NCI-H2081 treated with DMSO at 0.1 percent for 48 hours (cell line): ENCODE measurements at places on chromosomes 16 and 17.

DNA sequence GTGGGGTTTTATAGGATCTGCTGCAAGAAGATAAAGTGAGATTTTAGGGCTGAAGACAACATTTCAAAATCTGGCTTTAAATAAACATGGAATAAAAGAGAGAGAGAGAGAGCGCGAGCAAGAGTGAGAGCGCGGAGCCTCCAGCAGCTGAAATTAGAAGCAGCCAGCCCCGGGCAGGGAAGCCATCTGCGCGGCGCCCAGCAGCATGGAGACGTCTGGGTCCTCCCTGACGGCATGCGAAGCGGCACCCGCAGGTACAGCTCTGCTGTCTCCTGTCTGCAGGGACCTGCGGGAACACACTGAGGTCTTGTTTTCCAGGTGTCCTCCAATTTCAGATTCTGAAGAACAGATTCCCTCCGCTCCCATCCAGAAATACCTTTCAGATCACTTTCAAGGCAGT lies 7.9 kb upstream of the BAIAP2 start:
- no peak for DNase-seq

DNA sequence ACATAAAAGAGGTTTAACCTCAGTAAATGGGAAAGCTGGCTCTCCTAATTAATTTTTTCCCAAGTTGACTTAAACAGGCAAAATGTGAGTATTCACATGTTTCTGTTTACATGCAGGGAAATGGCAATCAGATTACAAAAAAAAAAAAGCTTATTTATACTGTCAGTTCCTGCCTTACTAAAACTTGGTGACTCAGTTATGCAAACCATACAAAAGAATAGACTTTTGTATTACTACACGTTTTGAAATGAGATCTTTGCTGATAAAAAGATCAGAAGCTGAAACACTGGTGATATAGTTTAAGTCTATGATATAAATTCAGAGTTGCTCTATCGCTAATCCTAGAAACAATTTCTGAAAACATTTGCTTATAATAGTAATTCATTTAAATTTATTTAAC lies 9.4 kb upstream of the KCNJ2 start:
- no peak for DNase-seq

- no peak for DNase-seq
Measured at GRCh38 chr16:85249418-85250146, 137.3 kb upstream of the CIBAR2 start.

DNA sequence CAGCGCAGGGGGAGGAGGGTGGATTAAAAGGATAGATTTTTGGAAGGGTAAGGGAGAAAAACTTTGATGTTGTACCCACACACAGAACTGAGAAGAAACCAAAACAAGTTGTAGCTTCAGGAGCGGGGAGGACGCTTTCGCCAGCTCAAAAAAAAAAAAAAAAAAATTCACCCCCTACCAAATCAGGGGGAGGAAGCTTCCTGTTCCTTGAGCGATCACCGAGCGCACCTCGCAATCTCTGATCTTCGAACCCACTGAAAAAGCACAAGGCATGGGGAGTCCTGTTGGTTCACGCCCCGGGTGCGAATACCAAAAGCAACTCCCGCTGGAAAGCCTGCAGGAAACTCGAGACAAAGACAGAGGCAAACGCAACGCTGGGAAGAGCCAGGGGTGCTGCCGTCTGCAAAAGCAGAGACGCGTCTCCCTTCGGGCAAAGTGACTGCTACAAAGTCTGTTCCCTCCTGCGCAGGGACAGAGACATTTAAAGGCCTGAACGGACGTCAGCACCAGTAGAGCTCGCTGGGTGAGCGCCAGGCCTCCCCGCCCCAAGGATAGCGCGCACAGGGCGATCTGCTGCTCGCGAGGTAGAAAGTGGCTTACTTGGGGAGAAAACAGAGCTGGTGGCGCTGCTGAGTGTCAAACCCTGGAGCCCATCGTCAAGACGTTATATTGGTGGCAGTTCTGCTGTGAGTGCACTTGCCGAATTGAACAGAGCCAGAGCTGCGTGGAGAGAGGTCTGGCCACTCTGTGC lies 190.4 kb downstream of the USP22 start:
- no peak for DNase-seq

- no peak for DNase-seq
Measured at GRCh38 chr17:66691644-66692420, 143.1 kb upstream of the CACNG5 start.

- no peak for DNase-seq
Measured at GRCh38 chr16:86939609-86940008, 361.3 kb downstream of the FOXL1 start.

- DNase-seq, result peak; percentile 47
Measured at GRCh38 chr16:77905374-77905920, 116.9 kb upstream of the CLEC3A start.

GRCh38 chr17:6162892-6163291 lies 92.7 kb downstream of the WSCD1 start:
- DNase-seq, result no peak

- DNase-seq, result no peak
Measured at GRCh38 chr17:82234211-82235055, 5.6 kb downstream of the SLC16A3 start.

GRCh38 chr16:88058136-88058535 lies 106.9 kb downstream of the BANP start:
- no peak for DNase-seq
